ENCODE measurements at places on chromosomes 4 and X.

- no peak for DNase-seq
Observed at GRCh38 chr4:139142087-139142486, 34.9 kb downstream of the ELF2 start.

DNA sequence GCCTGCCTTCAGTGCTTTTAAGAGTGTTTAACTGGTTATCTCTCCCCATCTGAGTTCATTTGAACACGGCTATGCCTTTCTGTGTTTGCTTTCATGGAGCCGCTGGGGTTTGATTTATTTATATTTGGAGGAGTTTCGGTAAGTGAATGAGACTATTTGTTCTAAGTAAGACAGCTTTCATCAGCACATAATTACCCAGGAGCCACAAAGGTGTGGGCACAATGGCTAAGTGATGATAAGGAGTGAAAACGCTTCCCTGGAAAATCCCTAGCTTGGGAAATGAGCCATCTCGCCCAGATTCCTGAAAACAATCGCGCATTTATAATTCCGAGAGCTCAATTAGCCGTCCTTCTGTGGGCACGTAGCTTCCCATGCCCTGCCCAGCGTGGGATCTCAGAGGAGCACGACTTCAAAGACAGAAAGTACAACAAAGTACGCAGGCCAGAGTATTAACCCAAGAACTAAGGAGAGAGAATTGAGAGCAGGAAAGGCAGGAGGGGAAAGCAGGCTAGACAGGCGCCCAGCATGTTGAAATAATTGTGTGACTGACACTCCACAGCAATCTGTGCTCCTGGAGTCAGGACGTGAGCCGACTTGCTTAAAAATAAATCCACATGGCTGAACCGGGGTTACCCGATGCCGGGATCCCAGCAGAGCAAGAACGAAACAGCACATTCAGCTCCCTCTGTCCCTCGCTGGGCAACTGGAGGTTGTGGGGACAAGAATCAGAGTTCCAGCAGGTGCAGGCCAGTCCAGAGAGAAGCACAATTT, 99.0 kb downstream of the DHRSX start:
- DNase-seq: no peak

GRCh38 chrX:75655627-75656026, 129.4 kb downstream of the MAGEE2 start:
- DNase-seq: no peak

- no peak for DNase-seq
Observed at GRCh38 chr4:84565951-84566350, 17.0 kb upstream of the CDS1 start.

DNA sequence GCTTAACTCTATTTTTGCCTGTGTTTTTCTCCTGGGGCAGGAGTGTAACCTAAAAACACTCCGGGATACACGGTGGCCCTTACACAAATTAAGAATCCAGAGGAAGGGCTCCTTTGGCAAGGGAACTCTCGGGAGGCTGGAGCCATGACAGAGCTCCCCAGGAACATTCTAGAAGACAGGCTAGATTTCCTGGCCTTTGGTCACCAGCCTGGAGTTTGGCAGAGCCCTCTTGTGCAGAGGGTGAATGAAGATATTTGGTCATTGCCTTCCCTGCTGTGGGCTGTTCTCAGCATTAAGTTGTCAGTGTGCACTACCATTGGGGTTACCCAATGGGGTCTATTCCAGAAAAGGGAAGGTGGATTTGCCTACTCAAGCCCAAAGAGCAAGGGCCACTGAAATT, 53.8 kb upstream of the LNX1 start:
- no peak for DNase-seq

- DNase-seq: no peak
Observed at GRCh38 chr4:85209161-85209560, 242.7 kb upstream of the WDFY3 start.

- no peak for DNase-seq
Observed at GRCh38 chrX:16305187-16305586, 137.9 kb downstream of the MAGEB17 start.

GRCh38 chr4:89054627-89055026, 2.4 kb downstream of the FAM13A start:
- DNase-seq: no peak

DNA sequence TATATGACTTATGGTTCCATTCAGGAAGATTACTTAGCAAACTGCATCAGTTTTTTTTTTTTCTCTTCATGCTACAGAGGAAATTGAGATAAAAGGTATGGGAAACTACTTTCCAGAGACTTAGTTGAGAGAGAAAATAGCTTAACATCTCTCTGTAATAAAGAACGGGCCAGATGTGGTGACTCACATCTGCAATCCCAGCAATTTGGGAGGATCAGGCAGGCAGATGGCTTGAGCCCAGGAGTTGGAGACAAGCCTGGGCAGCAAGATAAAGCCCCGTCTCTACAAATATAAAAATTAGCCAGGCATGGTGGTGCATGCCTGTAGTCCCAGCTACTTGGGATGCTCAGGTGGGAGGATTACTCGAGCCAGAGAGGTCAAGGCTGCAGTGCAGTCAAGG, 271.2 kb upstream of the TENM3 start:
- DNase-seq: no peak

DNA sequence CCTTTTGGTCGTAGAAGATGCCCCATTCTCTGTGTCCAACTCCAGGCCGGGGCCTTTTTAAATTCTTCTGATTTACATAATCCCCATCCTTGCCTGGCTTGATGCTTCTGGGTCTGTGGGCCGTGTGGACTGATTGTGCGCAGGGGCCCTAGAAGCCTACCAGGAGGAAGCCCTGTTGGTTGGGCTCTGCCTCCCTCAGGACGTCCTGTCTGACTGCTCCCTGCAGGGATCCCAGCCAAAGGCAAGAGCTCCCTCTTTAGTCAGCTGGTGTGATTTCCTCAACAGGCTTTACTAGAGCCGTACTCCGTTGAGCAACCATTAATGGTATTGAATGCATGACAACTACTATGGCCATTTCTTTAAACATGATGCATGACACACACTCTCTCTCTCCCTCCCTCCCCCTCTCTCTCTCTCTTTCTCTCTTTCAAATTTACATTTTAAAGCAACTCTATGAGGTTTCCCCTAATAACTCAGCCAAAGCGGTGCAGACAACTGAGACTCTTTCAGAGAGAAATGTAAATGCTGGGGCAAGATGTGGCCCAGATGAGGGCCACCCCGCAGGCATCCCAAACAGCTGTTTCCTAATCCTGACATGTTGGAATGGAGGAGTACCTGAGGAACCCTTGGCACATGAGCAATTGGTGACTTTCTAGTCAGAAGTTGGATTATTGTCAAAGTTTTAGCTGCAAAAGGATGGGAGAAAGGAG, 117.3 kb downstream of the DRD5 start:
- DNase-seq: no peak

DNA sequence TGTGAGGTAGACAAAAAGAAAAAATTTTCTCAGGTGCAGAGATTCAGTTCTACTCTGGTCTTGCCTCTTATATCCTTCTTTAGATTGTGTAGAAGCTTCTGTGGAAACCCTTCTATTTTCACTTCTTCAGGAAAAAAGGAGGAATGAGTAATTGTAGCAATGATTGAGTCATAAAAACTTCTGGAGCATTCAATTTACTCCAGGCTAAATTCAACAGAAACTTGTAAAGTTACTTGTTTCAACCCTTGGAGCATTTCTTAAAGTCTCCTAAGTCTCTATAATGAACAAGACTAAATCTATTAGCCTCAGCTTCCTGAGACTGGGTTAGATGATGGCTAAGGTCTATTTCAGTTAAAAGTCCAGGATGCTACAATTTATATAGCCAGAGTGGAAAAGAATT, 29.9 kb downstream of the BOD1L1 start:
- no peak for DNase-seq

GRCh38 chr4:21092531-21092930, 392.3 kb downstream of the PACRGL start:
- DNase-seq: no peak

- DNase-seq: no peak
Observed at GRCh38 chr4:142961866-142962265, 115.8 kb upstream of the INPP4B start.

GRCh38 chr4:148444296-148445070, 2.3 kb upstream of the NR3C2 start:
- DNase-seq: peak; percentile 66

- DNase-seq: peak; percentile 7
Observed at GRCh38 chrX:69155786-69156520, 9.3 kb downstream of the PJA1 start.

DNA sequence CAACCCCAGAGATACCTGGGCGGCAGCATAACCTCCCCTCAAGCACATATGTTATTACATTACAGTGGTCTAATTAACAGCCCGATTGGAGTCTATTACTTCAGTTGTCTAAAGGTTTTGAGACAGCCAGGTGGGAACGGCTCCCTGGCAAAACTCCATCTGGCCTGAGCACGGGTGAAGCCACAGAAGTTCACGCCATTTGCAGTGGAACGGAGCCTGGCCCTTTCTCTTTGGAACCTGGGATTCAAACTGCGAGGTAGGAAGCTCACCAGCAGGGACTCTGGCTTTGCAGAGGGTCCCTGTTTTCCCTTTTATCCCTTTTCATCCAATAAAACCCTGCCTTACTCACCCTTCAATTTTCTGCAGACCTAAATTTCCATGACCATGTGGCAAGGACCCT, 45.9 kb upstream of the NEIL3 start:
- no peak for DNase-seq

DNA sequence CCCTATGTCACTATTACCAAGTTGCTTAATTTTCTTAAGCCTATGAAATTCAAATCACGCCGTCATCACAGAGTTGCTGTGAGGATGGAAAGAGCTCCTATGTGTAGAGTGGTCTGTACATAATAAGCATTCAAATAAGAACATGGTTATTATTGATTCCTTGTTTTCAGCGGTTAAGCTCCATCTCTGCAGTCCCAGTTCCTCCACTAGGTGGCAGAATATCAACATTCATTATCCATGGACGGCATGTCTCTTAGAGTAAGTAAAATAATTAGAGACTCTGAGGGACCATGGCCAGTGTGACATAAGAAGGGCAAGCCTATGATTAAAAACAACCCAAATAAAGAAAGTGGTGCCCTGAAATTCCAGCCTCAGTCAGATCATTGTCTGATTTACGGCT, 132.5 kb upstream of the NHS start:
- peak; percentile 35 for DNase-seq

DNA sequence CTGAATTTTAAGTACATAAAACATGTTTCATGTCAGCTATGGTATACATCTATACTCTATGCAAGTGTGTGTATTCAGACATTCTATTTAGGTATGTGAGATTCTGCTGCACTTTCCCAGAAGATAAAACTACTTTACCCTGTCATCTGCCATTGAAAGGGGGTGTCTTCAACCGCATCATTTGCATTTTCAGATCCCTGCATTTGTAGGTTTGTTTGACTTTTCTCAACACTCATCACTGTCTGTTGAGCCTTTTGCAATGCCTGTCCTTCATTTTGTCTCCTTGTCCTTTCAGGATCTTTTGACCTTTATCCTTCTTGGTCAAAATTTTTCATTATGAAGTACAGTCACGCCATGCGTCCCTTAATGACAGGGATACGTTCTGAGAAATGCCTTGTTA, 103.5 kb downstream of the TMA16 start:
- DNase-seq: no peak

DNA sequence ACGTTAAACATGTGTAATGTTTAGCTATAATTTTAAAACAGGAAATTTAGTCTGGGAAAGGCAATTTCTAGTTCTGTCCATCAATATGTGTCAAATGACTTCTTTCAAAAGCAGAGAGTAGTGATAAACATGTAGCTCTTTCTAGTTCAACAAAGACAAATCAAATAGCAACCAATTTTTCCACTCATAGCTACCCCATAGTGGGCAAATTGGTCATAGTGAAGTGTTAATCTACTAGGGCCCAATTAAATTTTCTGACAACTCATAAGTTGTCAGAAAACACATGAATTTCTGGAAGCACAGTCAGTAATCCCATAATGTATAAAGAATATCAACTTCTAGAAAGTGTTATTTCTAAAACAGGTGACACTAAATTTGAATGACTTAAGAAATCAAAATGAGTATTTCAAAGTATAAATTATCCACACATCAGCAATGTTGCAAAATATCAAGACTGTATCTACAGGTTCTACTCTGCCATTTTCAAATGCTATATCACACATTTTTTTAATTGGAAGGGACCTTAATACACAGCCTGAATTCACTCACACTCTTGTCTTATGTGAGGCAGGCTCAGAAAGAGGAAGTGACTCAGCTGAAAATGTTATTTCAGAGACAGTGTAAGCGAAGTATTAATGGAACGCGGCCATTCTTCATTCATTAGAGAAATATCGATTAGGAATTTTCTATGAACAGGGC, 7.7 kb downstream of the OCIAD2 start:
- DNase-seq: no peak

DNA sequence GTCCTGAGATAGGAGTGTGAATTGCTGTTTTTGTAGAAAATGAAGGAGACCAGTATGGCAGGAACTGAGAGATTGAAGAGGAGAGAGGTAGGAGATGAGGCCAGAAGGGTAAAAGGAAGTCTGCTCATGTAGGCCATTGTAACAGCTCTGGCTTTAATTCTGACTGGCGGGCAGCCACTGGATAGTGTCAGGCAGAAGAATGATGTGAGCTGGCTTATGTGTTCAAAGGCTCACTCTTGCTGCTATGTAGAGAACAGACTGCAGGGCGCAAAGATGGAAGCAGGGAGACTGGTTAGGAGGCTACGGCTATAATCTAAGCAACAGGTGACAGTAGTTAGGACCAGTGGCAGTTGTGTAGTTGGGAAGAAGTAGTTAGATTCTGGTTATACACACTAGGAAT, 160.2 kb upstream of the FGF13 start:
- DNase-seq: no peak

GRCh38 chr4:55617587-55618197, 18.4 kb downstream of the NMU start:
- no peak for DNase-seq

DNA sequence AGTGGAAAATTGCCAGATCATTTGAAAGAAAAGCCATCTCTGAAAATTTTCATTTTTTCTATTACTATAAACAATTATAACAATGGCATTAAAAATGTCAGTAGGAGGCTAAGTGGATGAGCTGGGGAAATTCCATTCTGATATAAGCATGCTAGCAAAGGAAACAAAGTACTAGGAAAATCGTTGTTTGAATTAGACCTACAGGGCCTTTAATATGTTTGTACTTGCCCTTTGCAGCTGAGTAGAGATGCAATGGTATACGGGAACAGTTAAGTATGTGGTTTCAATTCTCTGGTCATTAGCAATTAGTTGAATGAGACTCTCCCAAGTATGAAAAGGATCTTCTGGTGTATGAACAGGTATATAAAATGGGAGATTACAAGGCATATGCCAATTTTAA, 452.2 kb downstream of the PCDH11X start:
- DNase-seq: no peak

- no peak for DNase-seq
Observed at GRCh38 chrX:37757082-37757481, 22.8 kb upstream of the CYBB start.

- no peak for DNase-seq
Observed at GRCh38 chr4:84626673-84627072, 43.7 kb downstream of the CDS1 start.

GRCh38 chr4:41106081-41106480, 108.3 kb downstream of the APBB2 start:
- DNase-seq: no peak

GRCh38 chrX:97224148-97224547, 340.4 kb downstream of the RPA4 start:
- DNase-seq: no peak
